ENCODE measurements at places on chromosomes 1 and 21.
A peak's percentile ranks its signal among the peaks of the same experiment; 100 is the strongest.

GRCh38 chr1:42684139-42684538, 1.9 kb downstream of the YBX1 start:
- DNase-seq: no peak

GRCh38 chr1:92404661-92405060, 82.1 kb downstream of the GFI1 start:
- no peak for DNase-seq

DNA sequence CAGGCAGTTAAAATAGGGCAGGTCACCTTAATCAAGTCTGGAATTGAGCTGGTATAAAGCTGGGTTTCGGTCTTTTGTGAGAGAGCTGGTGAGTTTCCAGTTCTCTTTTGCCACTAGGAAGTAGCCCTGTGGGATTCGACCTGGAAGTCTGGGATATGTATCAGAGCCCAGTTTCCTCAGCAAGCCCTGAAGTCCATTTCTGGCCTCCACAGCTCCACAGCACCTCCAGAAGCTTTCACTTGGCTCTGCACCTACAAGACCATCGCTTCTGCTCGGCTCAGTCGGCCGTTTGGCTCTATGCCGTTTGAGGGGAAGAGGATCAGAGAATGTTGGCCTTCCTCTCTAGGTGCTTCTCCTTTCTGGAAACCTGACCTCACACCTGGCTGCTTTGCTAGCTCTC, 148.0 kb downstream of the GALNT2 start:
- DNase-seq: peak; percentile 68

GRCh38 chr1:194342484-194343262, 1156.3 kb upstream of the B3GALT2 start:
- DNase-seq: no peak

DNA sequence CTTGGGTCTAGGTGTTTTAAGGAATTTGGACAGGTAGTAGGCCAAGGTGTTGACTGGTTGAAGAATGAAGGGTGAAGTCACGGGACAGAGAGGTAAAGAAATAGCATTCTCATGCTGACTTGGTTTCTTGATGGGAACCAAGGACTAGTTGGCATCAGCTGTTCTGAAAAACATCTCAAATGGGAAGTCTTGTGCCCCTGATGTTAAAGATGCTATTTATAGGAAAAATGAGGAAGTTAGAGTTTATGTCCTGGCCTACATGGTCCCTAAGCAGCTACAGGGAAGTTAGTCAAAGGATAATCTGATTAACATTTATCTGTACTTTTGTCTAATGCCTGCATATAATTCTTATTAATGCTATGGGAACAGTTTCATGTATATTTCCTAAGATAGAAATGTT, 262.4 kb downstream of the HHIPL2 start:
- no peak for DNase-seq

DNA sequence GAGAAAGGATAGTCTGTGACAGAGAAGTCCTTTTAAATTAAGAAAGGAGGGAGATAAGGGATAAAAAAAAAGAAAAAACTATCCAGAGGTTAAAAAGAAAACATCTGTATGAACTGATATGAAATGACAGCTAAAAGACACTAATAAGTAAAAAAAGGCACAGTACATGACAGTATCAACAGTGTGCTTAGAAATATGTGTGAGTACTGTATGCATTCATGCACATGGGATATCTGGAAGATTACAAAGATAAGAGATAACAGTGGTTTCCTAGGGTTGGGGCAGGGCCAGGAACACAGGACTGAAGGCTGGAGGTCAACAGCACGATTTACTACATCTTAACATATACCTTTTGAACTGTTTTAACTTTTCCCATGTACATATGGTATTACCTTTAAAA, 13.3 kb downstream of the PTP4A2 start:
- no peak for DNase-seq

DNA sequence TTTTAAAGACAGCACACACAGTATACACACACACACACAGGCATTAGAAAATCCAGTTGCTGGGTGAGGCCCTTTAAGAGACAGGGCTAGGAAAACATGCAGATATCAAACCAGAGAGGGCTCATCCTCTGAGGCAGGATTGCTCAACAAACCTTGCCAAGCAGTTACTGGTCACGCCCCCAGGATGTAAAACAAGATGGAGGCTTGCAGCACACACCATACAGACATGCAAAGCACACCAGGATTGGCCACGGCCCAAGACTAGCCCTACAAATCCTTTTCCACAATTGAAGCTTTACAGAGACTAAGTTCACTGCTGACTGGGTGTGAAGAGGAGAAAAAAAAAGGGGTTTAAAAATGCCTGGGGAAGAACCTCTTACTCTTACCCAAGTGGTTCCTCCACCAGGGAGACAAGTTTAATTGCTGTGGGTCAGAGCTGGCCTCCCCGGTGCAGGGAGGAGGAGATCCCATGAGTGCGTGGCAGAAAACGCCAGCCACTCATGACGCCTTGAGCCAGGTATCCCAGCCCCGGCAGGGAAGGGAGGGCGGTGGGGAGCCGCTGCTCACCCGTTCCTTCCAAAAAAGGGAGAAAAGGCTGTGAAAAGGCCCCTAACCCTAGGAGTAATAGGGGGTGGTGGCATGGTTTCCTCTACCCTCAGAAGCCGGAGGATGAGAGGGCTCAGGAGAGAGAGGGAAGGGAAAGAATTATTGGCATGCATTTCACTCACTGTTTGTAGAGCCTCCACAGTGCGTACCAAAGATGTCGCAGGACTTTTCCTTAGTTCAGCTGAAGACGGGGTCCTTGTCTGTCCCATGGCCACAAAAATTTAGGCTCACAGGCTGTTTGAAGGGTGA, 594.6 kb upstream of the ZP4 start:
- no peak for DNase-seq

- no peak for DNase-seq
These were observed 9.9 kb downstream of the F3 start for GRCh38 chr1:94531664-94532063.

DNA sequence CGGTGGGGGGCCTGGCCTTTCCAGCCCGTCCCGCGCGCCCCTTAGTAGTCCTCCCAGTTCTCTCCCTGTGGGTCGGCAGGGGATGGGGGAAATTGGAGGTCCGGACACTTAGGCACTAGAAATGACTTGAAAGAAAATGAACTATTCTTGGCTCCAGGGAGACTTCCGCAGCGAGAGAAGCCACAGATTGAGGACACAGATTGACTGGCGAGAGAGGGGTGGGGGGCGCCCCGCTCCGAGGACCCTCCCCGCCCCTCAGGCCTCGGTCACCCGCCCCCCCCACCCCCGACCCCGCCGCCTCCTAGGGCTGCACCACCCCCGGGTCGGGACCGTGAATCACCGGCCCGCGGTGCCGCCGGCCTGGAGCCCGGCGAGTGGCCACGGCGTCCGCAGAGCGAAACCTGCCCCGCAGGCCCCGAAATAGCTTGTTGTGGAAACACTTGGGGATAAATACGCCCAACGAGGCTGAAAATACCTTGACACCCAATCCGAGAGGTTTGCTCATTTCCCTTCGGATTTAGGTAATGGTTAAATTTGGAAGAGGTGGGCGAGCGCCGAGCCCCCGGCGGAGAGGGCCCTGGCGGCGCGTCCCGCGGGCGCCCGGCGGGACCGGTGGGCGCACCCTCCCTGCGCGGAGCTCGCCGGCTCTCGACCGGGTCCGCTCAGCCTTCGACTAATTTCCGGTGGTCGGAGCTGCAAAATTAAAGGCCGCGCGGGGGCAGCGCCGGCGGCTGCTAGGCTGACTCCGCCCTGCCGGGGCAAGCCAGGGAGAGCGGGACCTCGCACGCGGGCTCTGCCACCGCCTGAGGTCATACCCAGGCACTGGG, at the start of gene GFI1:
Gene GFI1, minus strand, starts transcription at position 675 of the 827 bp plus-strand sequence. CDS start 3,438 bp downstream, outside the sequence.
- no peak for DNase-seq

- DNase-seq: no peak
These were observed 34.5 kb downstream of the EBNA1BP2 start for GRCh38 chr1:43137445-43138052.

DNA sequence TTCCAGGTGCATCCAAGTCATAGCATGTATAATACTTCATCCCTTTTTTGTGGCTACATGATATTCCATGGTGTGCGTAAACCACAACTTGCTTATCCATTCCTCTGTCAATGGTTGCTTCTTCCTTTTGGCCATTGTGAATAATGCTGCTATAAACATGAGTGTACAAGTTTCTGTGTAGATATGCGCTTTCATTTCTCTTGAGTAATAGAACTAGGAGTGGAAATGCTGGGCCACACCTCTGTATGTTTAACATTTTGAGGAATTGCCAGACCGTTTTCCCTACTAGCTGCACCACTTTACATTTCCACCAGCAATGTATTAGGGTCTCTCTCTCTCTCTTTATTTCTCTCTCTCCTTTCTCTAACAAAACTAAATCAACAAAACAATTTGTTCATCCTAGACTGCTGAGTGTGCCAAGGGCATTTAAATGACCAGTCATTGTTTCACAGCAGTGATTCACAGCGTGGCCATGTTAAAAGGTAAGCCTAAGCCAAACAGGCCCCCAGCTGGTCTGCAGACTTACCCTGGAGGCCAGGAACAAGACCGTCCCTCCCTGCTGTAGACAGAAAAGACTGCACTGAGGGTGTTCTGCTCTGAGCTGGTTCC, 53.2 kb upstream of the LYST start:
- peak; percentile 29 for DNase-seq

- DNase-seq: no peak
These were observed 49.5 kb downstream of the SLC19A1 start for GRCh38 chr21:45492765-45493164.

- no peak for DNase-seq
These were observed 33.0 kb upstream of the DNAJC6 start for GRCh38 chr1:65276197-65276939.

DNA sequence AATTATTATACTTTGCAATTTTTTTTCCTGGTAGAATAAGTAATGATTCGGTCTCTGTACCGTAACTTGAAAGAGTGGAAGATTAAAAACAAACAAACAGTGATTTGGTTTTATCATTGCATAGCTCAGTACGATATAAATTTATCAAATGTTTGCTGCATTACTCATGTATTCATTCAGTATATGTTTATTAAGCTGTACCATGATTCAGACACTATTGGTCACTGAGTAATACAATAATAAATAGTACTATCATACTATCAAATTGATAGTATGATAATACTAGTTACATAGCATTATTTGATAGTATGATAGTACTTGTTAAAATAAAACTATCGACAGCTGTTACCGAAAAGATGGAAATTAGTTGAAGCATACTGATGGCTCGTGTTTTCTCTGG, 12.1 kb downstream of the CENPF start:
- DNase-seq: no peak

DNA sequence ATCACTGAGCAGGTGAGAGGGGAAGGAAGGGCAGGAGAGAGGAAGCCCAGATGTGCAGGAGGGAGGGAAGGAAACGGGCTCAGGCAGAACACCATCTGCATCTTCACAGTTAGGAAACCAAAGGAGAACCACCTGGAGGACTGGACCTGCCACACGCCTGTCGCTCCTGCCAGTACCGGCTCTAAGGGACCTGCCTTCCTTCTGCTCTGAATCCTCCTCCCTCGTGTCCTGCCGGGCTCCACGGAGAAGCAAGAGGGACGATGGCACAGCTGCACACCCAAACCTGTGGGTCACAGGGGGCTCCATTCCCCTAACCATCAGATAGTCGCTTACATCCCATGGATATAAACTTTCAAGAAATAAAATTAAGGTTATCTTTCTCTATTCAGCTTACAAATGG, 56.1 kb downstream of the TOR1AIP2 start:
- DNase-seq: no peak
